Posterior cingulate gyrus (tissue), 11 donors: ENCODE measurements at places on chromosomes 1 and 21.
A peak's percentile ranks its signal among the peaks of the same experiment; 100 is the strongest.

DNA sequence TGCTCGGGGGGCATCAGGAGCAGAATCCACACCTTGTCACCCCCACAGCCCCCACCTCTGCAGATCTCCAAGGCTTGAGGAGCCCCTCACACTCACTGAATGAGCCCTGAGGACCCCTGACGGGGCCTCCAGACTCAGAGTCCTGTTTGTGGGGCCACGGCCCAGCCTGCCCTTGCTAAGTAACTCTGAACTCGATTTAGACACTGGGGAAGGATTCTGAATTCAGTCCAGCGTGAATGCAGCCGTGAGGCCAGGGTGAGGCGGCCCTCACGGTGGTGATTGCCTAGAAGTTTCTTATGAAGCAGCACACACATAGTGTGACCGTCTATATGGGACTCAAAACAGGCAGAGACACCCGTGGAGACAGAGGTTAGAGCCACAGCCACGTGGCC, 58.9 kb upstream of the ADARB1 start:
- no peak for DNase-seq

DNA sequence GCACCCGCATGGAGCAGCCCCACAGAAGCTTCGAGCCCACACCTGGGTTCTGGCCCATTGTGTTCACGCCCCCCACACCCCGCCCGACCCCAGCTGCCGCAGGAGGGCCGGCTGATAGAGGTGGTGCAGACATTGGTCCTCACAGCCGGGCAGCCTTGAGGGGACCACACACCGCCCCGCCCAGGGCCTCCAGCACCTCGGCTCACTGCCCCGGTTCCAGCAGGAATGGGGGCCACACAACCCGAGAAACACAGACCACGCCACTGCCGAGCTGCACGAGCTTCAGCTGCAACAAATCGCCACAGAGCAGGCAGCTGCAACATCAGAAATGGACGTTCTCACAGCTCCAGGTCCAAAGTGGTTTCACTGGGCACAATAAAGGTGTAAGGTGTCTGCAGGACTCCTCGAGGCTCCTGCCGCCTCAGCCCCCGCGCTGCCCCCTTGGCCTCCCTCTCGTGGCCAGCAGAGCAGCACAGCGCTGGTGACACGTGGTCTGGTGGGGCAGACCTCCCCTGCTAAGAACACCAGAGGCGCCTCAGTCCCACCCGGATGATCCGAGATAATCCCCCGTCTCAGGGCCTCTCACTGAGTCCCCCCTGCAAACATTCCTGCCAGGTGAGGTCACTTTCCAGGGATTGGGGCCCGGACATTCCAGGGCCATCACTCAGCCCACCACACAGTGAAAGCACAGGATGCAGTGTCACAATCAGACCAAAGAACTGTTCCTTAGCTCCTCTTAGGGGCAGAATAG, 62.3 kb upstream of the ADARB1 start:
- DNase-seq = peak; percentile 64

DNA sequence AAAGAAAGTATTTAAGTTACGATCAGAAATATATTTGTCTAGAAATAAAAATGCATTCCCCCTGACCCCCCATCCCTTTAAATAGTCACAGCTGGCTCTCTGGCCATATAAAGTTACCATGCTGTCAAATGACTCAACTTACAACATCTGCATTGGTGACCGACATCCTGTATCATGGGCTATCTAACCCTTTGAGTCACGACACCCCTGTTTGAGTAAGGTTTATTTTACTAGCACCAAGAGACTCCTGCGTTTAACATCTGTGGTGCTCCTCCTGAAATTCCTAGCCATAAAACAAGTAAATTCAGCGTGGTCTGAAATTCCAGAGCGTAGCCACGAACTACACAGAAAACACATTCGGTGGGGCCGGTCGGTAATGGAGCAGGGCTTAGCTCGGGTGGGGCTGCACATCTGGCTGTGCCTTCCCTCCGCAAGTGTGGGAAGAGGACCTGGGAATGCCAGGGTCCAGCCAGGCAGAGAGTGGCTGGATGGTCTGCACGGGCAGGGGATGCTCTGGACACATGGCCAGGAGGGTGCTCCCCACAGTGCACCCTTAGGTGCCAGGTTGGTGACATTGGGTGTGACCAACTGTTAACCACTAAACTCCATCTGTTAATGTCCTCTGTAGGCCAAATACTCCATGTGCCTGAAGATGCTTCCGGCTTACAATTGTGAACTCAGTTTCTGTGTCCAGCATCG, 53.0 kb upstream of the CLDN14 start:
- DNase-seq = no peak

GRCh38 chr1:164648636-164649035, 89.7 kb downstream of the PBX1 start:
- no peak for DNase-seq

- no peak for DNase-seq
Observed at GRCh38 chr1:87449348-87449963, 120.8 kb downstream of the LMO4 start.

GRCh38 chr1:197733324-197733723, 42.0 kb downstream of the DENND1B start:
- DNase-seq = no peak

GRCh38 chr1:45530632-45531135, 9.0 kb upstream of the PRDX1 start:
- no peak for DNase-seq

- no peak for DNase-seq
Observed at GRCh38 chr1:41723786-41724185, 194.9 kb downstream of the HIVEP3 start.

DNA sequence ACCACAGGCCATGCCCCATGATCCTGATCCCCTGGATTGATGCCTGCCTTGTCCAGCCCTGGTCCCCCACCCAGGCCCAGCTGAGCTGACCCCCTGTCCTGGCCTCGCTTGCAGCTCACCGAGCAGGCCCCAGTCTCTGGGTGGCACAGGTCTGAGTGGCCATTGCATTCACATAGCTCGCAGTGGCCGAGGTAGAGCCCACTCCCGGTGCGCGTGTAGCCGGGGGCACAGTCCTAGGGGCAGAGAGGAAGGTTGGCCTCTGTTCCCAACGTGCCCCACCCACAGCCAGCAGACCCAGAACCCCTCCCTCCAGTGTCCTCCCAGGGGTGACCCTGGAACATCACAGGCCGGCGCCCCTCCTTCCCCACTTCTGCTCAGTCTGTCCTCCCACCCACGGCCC, 51.9 kb downstream of the LDLRAD2 start:
- DNase-seq = no peak

GRCh38 chr1:3677484-3677883, 25.2 kb downstream of the TP73 start:
- DNase-seq = no peak

GRCh38 chr1:192668409-192668983, 32.5 kb downstream of the RGS13 start:
- no peak for DNase-seq

DNA sequence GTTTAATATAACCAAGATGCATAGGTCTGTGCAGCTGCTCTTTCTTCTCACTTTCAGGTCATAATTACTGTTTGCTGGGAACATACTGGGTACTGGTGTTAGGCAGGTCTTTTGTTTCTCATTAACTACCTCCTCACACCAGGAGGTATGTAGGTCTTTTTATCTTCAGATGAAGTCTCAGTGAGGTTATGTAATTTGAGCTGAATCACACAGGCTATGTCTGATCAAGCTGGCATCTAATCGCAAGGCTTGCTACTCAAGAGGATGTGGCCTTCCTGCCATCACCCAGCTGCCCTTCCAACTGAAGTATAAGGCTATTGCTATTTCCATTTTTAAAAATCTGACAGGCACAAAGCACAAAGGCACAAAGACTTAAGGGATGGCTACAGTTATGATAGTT, 96.4 kb downstream of the RUNX1 start:
- DNase-seq = no peak

GRCh38 chr1:189769448-189769847, 708.2 kb downstream of the BRINP3 start:
- DNase-seq = no peak
